Hepatocyte (in vitro differentiated cells): ENCODE measurements at places on chromosomes 6 and 20. TPM values are rescaled to one million over a fixed set of nuclear protein-coding genes. Genes with fewer than 3 reads are reported as not detected.

GRCh38 chr6:104957301-104958177 is 632 bp downstream of the LIN28B start:
- no peaks in the 10 kb centered on the region for H3K4me1 ChIP-seq
- peak; percentile 30 for DNase-seq

PTCRA gene
- total RNA-seq: not detected in 2 replicates

GABRR1 gene
- total RNA-seq: 0.27 TPM in 1 of 2 replicates, not detected in the other

ABHD16B gene
- total RNA-seq: not detected in 2 replicates

DNA sequence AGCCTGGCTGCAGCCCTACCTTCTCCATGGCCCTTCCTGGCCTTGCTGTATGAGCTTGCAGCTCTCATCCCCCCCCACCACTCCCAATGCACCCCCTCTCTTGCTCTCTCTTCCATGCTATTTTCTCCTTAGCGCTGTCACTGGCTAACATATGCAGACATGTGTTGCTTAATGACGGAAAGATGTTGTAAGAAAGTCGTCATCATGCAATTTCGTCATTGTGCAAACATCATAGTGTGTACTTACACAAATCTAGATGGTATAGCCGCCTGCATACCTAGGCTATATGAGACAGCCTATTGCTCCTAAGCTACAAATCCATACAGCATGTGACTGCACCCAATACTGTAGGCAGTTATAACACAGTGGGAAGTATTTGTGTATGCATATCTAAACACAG is 27.0 kb downstream of the ANGPT4 start:
- no peaks in the 10 kb centered on the region for H3K4me1 ChIP-seq
- no peak overlapping the region for H3K4me3 ChIP-seq
- peaks cover 13% of the 10 kb centered on the region for H3K27me3 ChIP-seq
- no peaks in the 10 kb centered on the region for H3K36me3 ChIP-seq
- no peak for DNase-seq

DNA sequence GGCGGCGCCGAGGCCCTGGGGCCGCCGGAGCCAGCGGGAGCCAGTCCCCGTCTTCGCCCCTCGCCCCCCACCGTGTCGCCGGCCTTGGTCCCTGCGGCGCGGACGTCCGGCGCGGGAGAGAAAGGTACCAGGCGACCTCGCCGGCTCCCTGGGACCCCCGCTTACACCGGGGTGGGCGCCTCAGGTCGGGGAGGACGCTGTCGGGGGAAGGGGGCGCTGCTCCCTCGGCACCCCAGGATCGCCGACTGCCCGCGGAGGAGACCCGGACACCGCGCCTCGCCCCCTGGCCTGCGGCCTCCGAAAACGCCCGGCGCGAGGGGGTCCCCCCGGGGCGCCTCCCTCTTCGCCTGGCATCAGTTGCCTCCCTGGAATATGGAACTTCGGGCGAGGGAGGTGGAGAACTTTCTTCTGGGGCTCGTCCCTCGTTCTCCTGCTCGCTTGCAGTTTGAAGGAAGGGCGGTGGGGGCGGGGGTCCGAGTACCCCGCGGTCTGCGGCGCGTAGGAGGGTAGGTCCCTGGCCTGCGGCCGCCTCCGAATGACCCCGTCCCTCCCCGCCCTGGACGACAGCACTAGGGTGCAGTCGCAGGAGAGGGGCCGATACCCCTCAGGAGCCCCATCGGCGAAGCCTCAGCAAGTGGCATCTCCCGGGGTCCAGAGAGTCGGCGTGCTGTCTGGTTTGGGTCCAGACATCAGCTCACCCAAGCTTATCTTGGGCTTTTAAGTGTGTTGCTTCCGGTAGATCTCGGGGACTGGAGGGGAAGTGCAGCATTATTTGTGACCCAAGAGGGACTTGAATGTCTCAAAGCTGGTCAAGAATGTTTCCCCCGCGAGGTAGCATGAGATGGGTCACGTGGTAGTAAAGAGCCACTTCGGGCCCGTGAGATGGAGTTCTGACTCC is 549 bp downstream of the ANKRD6 start:
- peaks cover 8% of the 10 kb centered on the region for H3K4me1 ChIP-seq
- peak overlapping the region; percentile 58 for H3K27ac ChIP-seq
- peak overlapping the region; percentile 100 for H3K4me3 ChIP-seq
- no peaks in the 10 kb centered on the region for H3K36me3 ChIP-seq
- peak; percentile 56 for DNase-seq

DNA sequence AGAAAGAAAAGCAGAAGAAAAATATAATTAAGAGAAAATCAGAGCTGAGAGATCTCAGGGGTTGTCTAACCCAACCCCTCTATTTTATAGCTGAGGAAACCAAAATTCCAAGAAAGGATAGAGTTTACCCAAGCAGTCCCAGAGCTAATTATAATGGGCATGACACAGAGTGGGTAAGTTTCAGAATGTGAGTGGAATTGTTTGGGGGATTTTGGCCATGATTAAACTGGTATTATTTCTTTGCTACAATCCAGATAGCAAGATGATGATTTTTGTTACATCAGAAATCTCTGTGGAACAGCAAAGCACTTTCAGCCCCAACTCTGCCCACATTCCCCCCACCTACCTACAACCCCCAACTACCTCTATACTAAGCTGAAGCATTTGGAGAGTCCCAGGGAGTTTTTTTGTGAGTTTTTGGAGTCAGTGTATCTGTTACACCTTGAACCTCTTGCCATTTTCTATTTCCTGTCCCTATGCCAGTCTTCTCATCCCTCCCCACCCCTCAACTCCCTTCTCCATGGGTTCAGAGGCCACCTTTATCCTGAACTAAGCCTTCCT is 24.7 kb downstream of the POFUT1 start:
- no peaks in the 10 kb centered on the region for H3K27me3 ChIP-seq
- DNase-seq: no peak
- H3K27ac ChIP-seq: peak overlapping the region; percentile 98
- no peaks in the 10 kb centered on the region for H3K36me3 ChIP-seq
- no peak overlapping the region for H3K4me3 ChIP-seq
- peaks cover 30% of the 10 kb centered on the region for H3K4me1 ChIP-seq

DNA sequence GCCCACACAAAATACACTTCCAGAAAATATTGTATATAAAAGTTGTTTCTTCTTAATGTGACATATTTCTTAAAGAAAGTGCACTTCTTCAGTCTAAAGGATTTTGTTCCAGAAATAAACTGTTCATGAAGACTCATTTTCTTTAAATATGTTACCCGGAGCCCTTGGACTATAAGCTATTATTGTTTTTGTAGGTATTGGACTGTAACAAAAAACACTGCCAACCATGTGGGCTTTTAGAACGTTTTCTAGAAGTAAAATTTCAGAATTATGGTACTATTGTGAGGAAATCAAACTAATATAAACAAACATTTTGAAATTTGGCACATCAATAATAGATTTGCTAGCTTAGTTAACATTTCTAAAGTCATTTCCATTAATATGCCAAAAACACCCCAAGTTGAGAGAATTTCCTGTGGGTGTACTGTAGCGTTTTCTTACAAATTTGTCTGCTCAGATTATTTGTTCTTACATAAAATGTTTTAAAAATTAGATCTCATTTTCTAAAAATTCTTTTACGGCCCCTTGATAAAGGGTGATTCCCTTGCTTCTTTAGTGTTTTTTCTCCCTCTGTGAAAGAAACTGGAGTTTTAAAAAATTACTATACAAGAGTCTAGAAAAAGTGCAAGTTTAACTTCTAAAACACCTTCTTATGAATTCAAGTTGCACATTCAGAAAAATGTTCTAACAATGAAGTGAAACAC is 3.4 kb downstream of the NKX2-4 start:
- no peaks in the 10 kb centered on the region for H3K36me3 ChIP-seq
- DNase-seq: no peak
- peaks cover 10% of the 10 kb centered on the region for H3K4me1 ChIP-seq
- peaks cover 96% of the 10 kb centered on the region for H3K27me3 ChIP-seq
- H3K4me3 ChIP-seq: no peak overlapping the region
- H3K27ac ChIP-seq: no peak overlapping the region
